Articular chondrocyte of knee joint (primary cell): ENCODE measurements at places on chromosomes 3 and 15. TPM values are rescaled to one million over a fixed set of nuclear protein-coding genes. Genes with fewer than 3 reads are reported as not detected.

The TMEM212 gene
- not detected in 2 replicates for total RNA-seq

The MESP1 gene
- total RNA-seq, result 0.26 and 0.43 TPM in 2 replicates

The GOLGA8M gene
- total RNA-seq, result 1.0 and 2.9 TPM in 2 replicates

The TRIM42 gene
- not detected in 2 replicates for total RNA-seq

The ACSBG1 gene
- total RNA-seq, result 0.13 TPM in 1 of 2 replicates, not detected in the other

The TMEM108 gene
- under 0.01 TPM in 1 of 2 replicates, not detected in the other for total RNA-seq

The PLA2G4F gene
- total RNA-seq, result not detected in 2 replicates

The FOXL2NB gene
- total RNA-seq, result 0.13 and 0.22 TPM in 2 replicates

The XCR1 gene
- total RNA-seq, result not detected in 2 replicates

The ARGFX gene
- not detected in 2 replicates for total RNA-seq

The SEMA7A gene
- total RNA-seq, result 7.1 and 12.7 TPM in 2 replicates

The ANKUB1 gene
- total RNA-seq, result not detected in 2 replicates

The PLA2G4D gene
- total RNA-seq, result not detected in 2 replicates

The CERS3 gene
- not detected in 2 replicates for total RNA-seq

The KBTBD8 gene
- 7.3 and 11.3 TPM in 2 replicates for total RNA-seq

The LRRN1 gene
- 1.4 and 4.5 TPM in 2 replicates for total RNA-seq

The AKAP13 gene
- total RNA-seq, result 96.4 and 101 TPM in 2 replicates

The TRPM1 gene
- not detected in 2 replicates for total RNA-seq

The MRPS11 gene
- total RNA-seq, result 23.0 and 26.3 TPM in 2 replicates

The PDCD10 gene
- total RNA-seq, result 66.2 and 66.4 TPM in 2 replicates

The TJP1 gene
- 72.1 and 92.2 TPM in 2 replicates for total RNA-seq

The CHRFAM7A gene
- total RNA-seq, result 2.8 and 4.3 TPM in 2 replicates

The PLCB2 gene
- total RNA-seq, result not detected in 2 replicates

The LIPH gene
- under 0.01 TPM in 1 of 2 replicates, not detected in the other for total RNA-seq

The CHRM5 gene
- not detected in 2 replicates for total RNA-seq

The TMEM39A gene
- total RNA-seq, result 62.6 and 78.3 TPM in 2 replicates

The FOXB1 gene
- total RNA-seq, result not detected in 2 replicates

The TM4SF4 gene
- total RNA-seq, result 0.86 and 0.91 TPM in 2 replicates

The ADAMTS17 gene
- 3.7 and 5.0 TPM in 2 replicates for total RNA-seq

The SLC15A2 gene
- total RNA-seq, result 0.13 and 0.97 TPM in 2 replicates

The ANKRD63 gene
- total RNA-seq, result not detected in 2 replicates

The NLGN1 gene
- total RNA-seq, result 28.4 and 33.8 TPM in 2 replicates

The GRIP2 gene
- 0.65 and 1.6 TPM in 2 replicates for total RNA-seq

The RLBP1 gene
- total RNA-seq, result not detected in 2 replicates

The MYO5A gene
- total RNA-seq, result 68.3 and 69.9 TPM in 2 replicates

The CKMT1B gene
- total RNA-seq, result not detected in 2 replicates

The A4GNT gene
- total RNA-seq, result not detected in 2 replicates

The RAB7A gene
- 105 and 116 TPM in 2 replicates for total RNA-seq

The KLHL6 gene
- total RNA-seq, result under 0.01 TPM in 1 of 2 replicates, not detected in the other

The C3orf20 gene
- 0.13 and 0.22 TPM in 2 replicates for total RNA-seq

The ZNF662 gene
- total RNA-seq, result 5.2 and 8.5 TPM in 2 replicates

The SERPINI2 gene
- not detected in 2 replicates for total RNA-seq

The PYGO1 gene
- 20.4 and 20.5 TPM in 2 replicates for total RNA-seq

The CILP gene
- total RNA-seq, result 4.6 and 13.8 TPM in 2 replicates

The SLC25A26 gene
- 19.7 and 29.6 TPM in 2 replicates for total RNA-seq

The STAB1 gene
- 4.5 and 5.7 TPM in 2 replicates for total RNA-seq

The ARNT2 gene
- total RNA-seq, result 18.3 and 21.4 TPM in 2 replicates

The INTS14 gene
- 34.8 and 40.1 TPM in 2 replicates for total RNA-seq

The SLC51B gene
- not detected in 2 replicates for total RNA-seq

The GCHFR gene
- total RNA-seq, result 5.2 and 5.5 TPM in 2 replicates

The GOLGA6L4 gene
- 1.4 and 1.8 TPM in 2 replicates for total RNA-seq

The AADACL2 gene
- not detected in 2 replicates for total RNA-seq

The PAQR5 gene
- total RNA-seq, result 0.13 and 4.8 TPM in 2 replicates

The ALAS1 gene
- total RNA-seq, result 30.6 and 31.9 TPM in 2 replicates

The WDR93 gene
- 0.26 and 0.32 TPM in 2 replicates for total RNA-seq

The SNTN gene
- not detected in 2 replicates for total RNA-seq
